ENCODE measurements at places on chromosomes 7 and 10. TPM values are rescaled to one million over a fixed set of nuclear protein-coding genes. Genes with fewer than 3 reads are reported as not detected.

The FAM241B gene
- total RNA-seq: 42.4 TPM

The MYL10 gene
- total RNA-seq: not detected

DNA sequence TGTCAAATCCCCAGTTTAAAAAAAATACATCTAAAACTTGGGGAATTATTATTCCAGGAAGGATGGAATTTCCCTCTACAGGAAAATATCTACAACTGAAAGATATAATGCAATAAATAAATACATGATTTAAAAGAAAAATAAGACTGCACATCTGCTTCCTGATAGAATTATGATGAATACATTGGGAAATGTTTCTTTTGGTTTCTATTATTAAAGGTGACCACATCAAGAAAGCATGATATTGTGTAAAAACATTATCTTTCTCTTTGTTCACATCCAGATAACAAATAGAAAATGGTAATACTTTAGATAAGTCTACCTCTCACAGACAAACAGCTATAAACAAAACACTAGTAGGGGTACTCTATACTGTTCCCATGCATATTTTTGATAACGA, 19.2 kb downstream of the SEMA3D start:
- DNase-seq: no peak
- no peak overlapping the region for H3K27ac ChIP-seq
- peaks cover 3% of the 10 kb centered on the region for H3K36me3 ChIP-seq
- no peaks in the 10 kb centered on the region for H3K27me3 ChIP-seq

The ELAPOR2 gene
- total RNA-seq: 62.8 TPM

GRCh38 chr10:47152861-47153349, 147.1 kb upstream of the GDF10 start:
- H3K27me3 ChIP-seq: peaks cover 20% of the 10 kb centered on the region
- H3K4me3 ChIP-seq: no peak overlapping the region
- no peak for DNase-seq
- H3K36me3 ChIP-seq: no peaks in the 10 kb centered on the region

GRCh38 chr10:124062390-124062789, 31.0 kb downstream of the CHST15 start:
- no peak for DNase-seq
- no peak overlapping the region for H3K4me3 ChIP-seq
- H3K4me1 ChIP-seq: peaks cover 18% of the 10 kb centered on the region
- H3K36me3 ChIP-seq: no peaks in the 10 kb centered on the region
- H3K27me3 ChIP-seq: peaks cover 11% of the 10 kb centered on the region
- H3K27ac ChIP-seq: no peak overlapping the region

GRCh38 chr7:94412762-94413322, 18.1 kb downstream of the COL1A2 start:
- H3K4me1 ChIP-seq: no peaks in the 10 kb centered on the region
- no peak for DNase-seq
- H3K36me3 ChIP-seq: peaks cover 1% of the 10 kb centered on the region
- no peak overlapping the region for H3K4me3 ChIP-seq
- no peak overlapping the region for H3K27ac ChIP-seq
- no peaks in the 10 kb centered on the region for H3K27me3 ChIP-seq

GRCh38 chr7:39686261-39686924, 63.0 kb downstream of the RALA start:
- H3K27ac ChIP-seq: no peak overlapping the region
- no peaks in the 10 kb centered on the region for H3K27me3 ChIP-seq
- H3K36me3 ChIP-seq: peaks cover 13% of the 10 kb centered on the region
- DNase-seq: no peak

DNA sequence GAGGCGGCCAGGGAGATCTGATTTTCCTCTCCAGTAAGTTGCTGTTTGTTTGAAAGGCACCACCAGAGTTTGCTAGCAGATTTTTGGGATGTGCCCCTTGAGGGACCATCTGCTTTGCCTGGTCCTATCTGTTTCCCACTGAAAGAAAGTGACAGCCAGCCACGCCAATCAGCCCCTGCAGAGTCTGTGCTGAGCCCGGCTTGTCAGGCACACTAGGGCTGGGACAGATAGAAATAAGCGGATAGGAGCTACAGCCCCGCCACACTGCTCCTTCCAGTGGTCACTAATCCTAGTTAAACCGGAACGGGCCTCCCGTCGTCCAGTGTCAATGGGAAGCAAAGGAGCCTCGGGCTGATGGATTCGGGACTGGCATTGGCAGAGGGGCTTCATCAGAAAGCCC, 161.9 kb upstream of the PRR15 start:
- no peak overlapping the region for H3K4me3 ChIP-seq
- H3K27ac ChIP-seq: no peak overlapping the region
- no peaks in the 10 kb centered on the region for H3K27me3 ChIP-seq
- DNase-seq: no peak
- H3K36me3 ChIP-seq: peaks cover 15% of the 10 kb centered on the region

GRCh38 chr10:4073912-4074311, 288.9 kb upstream of the KLF6 start:
- H3K27ac ChIP-seq: no peak overlapping the region
- no peak overlapping the region for H3K4me3 ChIP-seq
- DNase-seq: no peak

Measured in progenitor cell of endocrine pancreas (in vitro differentiated cells).